ENCODE measurements at places on chromosomes 16 and 17.

- no peak for DNase-seq
Observed at GRCh38 chr16:59058250-59058649, 324.1 kb upstream of the GOT2 start.

DNA sequence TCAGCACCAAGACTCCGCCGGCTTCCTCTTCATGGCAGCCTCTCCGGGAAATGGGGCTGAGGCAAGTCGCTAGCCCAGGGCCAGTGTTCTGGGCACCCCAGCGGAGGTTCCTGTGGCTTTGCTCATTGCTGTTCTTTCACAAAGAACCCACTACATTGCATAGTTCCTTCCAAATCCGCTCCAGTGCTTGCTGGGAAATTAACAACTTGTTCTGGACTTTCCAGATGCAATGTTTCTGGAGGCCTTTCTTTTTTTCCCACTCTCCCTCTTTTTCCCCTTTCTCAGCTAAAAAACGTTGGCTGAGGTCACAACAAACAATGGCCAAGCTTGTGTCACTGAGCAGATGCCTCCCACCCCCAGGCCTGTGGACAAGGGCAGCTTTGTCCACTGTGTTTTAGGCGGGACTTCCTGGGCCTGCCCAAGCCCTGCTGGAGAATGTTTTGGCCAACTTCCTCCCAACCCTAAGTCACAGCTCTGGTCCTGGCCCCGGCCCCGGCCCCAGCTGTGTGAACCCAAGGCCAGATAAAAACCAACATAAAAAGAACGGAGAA is 131.5 kb upstream of the RCVRN start:
- no peak for DNase-seq

DNA sequence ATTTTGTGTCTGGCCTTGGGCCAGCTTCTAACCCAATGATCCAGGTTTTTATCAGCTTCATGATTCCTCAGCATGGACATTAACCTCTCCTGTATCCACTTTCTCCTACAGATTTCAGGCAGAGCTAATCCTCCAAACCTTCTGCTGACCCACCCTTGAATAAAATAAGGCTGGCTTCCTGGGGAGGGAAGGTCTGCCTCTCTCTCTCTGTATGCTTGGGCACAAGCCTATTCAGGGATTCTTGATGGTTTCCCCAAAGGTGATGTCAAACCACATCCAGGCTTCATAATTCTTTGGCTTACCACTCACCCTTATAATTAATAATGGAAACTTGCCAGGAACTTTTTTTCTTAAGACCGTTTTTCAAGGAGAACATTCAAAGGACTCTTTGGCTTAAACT is 240.1 kb downstream of the UTP18 start:
- DNase-seq, result no peak

- no peak for DNase-seq
Observed at GRCh38 chr16:12145918-12146317, 169.4 kb downstream of the SNX29 start.

DNA sequence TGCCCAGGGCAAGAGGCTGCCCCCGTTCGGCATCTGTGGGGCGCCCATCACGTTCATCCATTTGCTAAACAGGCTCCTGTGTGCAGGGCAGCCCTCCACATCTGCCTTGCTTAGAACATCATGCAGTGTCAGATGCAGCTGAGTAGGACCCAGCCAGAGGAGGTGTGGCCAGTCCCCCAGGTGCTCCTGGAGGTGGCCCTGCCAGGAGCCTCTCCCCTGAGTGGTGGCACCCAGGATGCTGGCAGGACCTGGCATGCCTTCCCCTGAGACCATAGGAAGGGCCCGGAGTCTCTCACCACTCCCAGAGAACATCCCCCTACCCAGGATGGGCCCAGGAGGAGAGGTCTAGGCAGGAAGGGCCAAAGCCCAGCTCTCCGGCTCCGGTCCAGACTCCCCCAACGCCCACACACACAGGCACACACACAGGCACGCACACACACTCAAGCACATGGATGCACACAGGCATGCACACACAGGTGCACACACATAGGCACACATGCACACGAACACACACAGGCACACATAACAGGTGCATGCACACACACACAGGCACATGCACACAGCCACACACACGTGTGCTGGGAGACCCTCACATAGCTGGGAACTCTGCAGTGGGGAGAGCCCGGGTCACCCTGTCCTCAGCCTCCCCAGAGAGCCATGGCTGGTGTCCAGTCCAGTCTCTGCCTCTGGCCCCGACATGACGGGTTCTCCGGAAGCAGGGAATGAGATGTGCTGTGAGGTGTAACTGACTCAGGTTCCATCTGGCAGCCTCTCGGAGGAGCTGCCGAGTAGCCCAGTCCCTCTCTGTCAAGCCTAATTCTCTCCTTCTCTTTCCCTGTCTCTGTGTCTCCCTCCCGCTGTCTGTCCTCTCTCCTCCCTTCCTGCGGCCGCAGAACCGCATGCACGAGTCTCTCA is 74.6 kb downstream of the AMFR start:
- no peak for DNase-seq

GRCh38 chr17:21043296-21044232 is 753 bp upstream of the USP22 start:
- DNase-seq, result peak; percentile 92

DNA sequence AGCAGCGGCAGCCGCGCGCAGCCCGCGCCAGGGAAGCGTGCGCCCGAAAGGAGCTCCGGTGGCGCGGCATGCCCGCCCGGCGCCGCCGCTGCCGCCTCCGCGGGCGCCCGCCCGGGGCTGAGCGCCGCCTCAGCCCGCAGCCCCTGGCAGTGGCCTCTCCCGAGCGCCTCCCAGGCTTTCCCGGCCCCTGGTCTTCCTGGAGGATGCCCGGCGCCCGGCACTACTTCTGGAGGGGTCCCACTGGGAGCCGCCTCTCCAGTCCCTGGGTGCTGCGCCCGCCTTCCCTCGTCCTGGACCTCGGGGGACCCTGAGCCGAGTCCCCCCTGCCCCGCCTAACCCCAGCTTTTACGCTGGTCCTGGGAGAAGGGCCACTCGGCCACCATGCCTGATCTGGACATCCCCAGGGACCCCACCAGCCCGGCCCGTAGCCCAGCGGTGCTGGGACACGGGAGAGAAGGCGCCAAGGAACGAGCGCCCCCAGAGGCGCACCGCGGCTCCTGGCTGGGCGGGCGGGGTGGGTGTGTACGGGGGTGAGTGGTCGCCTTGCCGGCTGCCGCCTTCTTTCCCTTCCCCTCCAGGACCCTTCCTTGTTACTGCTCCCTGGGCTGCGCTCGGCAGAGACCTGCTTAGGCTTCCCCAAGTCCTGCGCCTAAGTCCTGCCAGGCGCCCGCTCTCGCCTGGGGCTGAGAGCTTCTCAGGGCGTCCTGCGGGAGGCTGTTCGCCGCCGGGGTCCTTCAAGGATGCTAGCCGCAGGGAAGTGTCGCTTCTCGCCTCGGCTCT is 704 bp downstream of the ASIC2 start:
- no peak for DNase-seq

- DNase-seq, result no peak
Observed at GRCh38 chr17:19567216-19568015, 33.8 kb downstream of the SLC47A1 start.

DNA sequence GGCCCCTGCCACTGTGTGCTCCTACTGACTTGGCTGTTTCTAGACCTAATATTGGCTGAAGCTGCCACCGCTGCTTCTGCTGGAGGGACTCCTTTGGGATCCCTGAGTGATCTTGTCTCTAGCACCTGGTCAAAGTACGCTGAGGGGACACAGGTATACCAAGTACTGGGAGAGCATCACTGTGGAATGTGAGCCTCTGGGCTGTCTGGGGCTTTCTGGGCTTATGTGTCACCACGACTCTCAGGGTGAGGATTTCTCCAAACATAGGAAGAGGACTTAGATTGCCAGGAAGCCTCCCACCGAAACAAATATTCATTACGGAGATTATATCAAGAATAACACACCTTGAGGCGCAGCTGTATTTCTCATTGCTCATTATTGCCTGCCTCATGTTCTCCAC is 435.8 kb downstream of the HS3ST3B1 start:
- no peak for DNase-seq

DNA sequence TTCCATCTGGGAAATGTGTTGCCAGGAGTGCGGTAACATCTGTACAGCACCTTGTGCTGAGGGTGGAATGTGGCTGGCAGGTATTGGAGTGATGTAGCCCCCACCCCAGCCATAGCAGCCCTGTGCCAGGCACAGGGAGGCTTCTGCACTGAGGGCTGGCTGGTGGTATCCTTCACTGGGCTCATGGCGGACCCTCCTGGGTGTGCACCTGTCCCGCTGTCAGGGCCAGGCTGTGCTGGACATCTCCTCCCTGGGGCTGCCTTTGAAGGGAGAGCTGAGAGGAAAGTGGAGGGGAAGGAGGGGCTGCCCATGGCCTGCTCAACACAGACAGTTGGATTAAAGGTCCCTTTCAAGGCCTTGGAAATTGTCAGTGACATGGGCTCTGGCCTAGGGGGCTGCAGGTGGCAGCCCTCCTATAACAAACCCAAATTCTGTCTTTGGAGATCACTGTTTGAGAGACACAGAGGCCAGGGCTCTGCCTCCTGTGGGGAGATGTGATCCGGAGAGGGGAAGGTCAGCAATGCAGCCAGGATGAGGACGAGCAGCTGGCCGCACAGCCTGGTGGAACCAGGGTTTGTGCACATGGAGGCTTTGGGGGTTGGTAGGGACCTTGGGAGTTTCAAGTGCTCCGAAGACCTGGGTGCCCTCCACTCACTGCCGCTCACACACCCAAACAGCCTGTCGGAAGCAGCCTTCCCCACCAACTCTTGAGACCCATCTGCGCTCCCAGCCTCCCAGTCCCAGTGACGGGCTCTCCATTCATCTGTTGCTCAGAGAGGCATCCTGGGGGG is 22.8 kb downstream of the NKD1 start:
- DNase-seq, result no peak

- no peak for DNase-seq
Observed at GRCh38 chr16:48102083-48103008, 53.4 kb downstream of the ABCC12 start.

DNA sequence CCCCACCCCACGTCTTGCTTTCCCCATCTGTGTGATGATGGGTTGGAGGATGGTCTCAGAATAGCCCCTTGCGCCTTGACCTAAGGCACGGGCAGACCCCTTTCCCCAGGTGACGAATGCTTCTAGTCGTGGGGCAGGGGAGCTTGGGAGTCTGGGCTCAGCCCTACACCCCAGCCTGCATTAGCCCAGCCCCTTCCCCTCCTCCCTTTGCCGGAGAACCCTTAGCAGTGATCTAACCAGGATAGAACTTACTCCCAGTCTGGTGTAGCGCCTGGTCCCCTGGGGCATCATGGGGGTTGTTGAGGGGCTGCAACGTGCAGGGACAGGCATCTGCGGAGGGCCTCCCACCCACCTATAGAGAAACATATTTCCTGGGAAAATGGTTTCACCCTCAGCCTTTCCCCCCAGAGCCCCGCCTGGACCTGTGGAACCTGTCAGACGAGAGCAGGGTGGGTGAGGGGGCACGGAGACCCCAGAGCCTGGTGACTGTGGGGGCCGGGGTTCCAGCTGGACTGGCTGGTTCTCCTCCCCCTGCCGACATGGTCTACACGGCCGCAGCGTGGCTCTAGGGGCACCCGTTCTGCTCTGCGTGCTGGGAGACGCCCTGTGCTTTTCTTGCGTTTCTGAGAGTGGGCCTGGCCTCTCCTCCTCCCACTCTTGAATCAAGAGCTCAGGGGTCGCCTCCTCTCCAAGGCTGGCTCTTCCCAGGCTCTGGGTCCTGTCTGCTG is 4.7 kb downstream of the SMTNL2 start:
- no peak for DNase-seq

DNA sequence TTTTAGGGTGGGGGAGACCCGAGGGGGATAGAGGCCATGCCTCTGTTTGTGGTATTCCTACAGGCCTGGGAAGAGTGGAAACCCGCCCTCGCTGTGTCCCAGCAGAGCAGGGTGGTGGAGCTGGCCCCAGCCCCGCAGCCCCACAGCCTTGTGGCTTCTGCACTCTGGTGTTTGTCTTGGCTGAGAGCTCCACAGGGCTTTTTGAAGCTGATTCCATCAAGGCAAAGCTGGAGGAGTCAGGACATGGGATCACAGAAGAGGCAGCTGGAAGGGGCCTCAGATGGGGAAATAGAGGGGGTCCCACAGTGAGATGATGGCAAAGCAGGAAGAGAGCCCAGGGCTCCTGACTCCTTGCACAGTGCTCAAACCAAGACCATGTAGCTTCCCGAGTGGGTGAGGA is 5.0 kb upstream of the WFIKKN2 start:
- no peak for DNase-seq

- DNase-seq, result no peak
Observed at GRCh38 chr16:22775220-22775922, 38.6 kb upstream of the HS3ST2 start.

DNA sequence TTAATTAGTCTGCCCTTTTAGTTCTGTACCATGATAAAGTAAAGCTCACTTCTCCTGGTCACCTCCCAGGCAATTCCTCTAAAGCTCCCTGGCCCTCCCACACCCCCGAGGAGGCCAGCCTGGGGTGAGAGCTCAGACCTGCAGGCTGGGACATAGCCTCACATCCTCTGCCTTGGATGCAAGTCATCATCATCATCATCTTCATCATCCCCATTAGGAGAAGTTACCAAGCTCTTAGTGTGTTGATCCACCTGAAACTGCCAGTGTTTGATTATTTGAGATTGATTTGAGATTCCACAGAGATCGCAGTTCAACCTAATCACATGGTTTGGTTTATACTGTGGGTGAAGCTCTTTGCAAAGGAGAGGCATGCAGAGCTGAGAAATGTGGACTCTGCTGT is 197.5 kb downstream of the CYLD start:
- DNase-seq, result no peak

- DNase-seq, result no peak
Observed at GRCh38 chr16:12876778-12877177, 24.6 kb upstream of the SHISA9 start.

DNA sequence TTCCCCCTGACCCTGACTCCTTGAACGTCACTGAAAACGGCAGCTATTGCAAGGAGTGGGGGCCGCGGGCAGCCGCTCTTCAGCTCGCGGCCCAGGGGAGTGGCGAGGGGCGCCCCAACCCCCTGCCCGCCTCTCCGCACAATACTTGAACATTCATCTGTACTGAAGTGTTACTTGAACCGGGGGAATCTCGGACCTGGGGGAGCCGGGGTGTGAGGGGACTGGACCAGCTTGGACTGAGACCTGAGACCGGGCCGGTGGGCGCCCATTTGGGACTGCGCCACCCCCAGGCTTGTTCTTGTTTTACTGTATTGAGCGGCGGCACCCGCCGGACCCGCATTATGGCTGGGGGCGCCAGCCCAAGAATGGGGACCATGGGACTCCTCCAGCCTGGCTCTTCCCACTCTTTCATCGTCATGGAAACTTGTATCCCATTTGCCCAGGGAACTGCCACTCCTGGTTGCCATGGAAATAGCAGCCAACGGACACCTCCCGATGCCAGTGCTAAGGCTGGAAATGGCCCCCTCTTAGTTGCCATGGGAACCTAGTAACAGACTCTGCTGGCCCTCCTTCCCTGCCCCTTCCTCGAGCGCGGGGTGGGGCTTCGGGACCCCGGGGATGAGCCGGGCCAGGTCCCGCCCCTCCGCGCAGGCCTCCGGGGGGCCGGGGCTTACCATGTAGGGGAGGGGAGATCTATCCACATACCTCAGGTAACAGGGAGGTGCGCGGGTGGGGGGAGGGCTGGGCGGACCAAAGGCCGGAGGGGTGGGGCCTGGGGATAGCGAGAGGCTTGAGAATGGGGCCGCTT is 805 bp upstream of the ORAI3 start:
- DNase-seq, result no peak

Data from activated CD4-positive, alpha-beta T cell treated with anti-CD3 and anti-CD28 coated beads for 1 hour (primary cell).